CD4-positive, alpha-beta T cell treated with Interleukin-10 for 1 hour (primary cell): ENCODE measurements at places on chromosomes 2 and 18.

GRCh38 chr2:71070294-71071093 is 2.0 kb downstream of the NAGK start:
- peak; percentile 17 for DNase-seq

- peak; percentile 49 for DNase-seq
Observed at GRCh38 chr2:10331702-10332401, 29.1 kb downstream of the HPCAL1 start.

DNA sequence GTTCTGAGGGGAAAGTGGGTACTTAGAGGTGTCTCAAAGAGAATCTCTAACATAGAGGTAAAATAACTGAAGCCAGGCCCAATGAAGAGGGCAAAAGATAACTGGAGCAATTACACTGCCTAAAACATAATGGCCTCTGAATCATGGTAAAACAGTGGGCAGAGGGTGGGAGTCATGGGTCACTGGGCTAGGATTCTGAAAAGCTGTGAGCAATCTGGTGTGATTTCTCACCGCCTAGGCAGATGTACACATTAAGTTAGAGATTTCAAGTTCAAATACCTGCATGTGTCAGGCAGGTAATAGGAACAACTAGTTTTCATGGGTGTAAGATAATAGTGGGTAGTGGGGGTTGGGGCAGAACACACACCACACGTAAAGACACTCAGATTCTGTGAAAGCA is 45.6 kb downstream of the INSIG2 start:
- no peak for DNase-seq

- no peak for DNase-seq
Observed at GRCh38 chr18:29605365-29605764, 1428.4 kb upstream of the CDH2 start.

DNA sequence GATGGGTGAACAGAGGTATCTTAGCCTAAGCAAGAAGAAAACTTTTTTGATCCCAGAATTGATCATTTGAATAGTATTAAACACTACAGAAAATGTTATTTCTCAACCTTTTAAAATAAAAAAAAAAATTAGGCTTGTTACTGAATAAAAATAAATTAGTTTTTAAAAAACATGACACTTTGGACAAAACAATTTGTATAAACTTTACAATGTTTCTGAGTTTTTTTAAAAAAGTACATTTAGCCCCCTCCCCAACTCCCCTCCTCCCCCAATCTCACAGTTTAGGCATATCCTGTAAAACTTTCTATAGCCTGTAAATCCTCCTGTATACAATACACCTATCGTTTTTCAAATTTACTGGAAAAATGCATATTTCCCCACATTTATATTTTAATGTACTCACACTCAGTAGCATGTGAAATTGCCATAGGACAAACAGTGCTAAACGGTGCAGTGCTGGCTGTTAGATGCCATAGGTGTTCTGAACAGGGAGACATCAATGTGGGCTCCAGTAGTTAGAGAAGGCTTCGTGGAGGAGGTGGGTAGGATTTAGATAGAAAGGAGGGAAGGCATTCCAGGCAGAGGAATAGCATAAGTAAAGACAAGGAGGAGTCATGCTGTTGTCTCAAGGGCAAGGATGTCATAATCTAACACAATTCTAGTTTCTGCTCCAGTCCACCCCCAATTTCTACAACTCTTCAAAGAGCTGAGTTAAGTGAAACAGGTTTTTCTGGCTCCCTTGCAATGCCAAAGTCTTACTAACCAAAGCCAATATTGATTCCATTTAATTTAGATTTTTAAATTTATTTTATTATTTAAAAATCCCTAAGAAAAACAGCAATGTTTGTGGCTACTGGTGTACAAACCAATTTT is 50.9 kb downstream of the SP3 start:
- DNase-seq, result no peak

DNA sequence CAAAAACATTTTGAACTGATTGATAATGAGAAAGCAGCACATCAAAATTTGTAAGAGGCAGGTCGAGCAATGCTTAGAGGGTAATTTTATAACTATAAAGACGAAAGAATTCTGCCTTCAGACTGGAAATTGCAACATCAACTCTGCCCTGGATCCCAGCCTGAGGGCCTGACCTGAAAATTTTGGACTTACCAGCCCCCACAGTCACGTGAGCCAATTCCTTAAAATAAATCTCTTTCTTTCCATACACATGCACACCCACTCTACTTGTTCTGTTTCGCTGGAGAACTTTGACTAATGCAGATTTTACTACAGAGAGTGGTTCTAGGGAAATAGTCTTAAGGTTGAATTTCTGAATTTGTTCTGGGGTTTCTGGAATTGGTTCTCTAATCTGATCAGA is 14.6 kb upstream of the ACOXL start:
- DNase-seq, result no peak

- no peak for DNase-seq
Observed at GRCh38 chr2:9690252-9690651, 59.5 kb upstream of the YWHAQ start.

DNA sequence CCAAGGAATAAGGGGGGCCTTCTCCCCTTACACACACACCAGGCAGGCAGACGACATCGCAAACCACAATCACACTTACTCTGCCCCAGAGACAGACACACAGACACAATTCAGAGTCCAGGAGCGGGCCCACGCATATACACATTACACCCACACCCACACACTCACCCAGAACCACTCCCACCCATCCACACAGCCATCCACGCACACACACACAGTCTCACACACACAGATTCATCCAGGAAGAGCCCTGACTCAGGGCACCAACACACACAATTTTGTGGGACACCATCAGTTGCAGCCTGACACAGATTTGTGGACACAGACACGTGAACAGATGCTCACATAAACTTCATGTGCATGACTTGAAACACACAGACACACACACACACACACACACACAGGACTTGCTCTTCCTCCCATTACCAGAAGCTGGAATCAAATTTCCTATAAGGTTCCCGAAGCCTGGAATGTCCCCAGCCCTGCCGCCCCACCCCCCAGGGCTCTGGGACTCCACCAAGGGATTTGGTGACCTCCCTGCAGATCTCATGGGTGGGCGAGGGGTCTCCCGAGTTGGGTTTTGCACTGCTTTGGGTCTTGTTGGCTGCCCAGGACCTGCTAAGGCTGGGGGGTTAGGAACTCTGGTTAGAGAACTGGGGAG is 23.5 kb downstream of the TNS1 start:
- DNase-seq, result no peak

DNA sequence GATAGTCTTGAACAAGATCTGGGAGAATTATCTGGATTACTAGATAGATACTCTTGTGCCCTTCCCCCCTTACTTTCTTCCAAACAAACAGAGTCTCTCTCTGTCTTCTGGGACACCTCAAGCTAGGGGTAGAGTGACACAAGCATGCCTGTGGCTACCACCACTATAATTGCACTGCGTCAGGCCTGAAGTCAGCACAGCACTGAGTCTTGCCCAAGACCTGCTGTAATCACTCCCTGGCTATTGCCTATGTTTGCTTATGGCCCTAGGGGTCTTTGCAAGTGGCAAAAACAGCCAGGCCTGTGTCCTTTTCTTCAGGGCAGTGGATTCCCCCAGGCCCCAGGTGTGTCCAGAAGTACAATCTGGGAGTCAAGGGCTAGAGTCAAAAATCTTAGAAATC is 106.6 kb downstream of the SLC5A7 start:
- DNase-seq, result no peak

- DNase-seq, result no peak
Observed at GRCh38 chr2:98532756-98533155, 75.6 kb downstream of the COA5 start.

- DNase-seq, result peak; percentile 44
Observed at GRCh38 chr2:8677646-8678592, 3.9 kb upstream of the ID2 start.

- no peak for DNase-seq
Observed at GRCh38 chr18:48994044-48994651, 43.4 kb upstream of the SMAD7 start.

GRCh38 chr18:38198526-38198925 is 632.9 kb upstream of the CELF4 start:
- no peak for DNase-seq

DNA sequence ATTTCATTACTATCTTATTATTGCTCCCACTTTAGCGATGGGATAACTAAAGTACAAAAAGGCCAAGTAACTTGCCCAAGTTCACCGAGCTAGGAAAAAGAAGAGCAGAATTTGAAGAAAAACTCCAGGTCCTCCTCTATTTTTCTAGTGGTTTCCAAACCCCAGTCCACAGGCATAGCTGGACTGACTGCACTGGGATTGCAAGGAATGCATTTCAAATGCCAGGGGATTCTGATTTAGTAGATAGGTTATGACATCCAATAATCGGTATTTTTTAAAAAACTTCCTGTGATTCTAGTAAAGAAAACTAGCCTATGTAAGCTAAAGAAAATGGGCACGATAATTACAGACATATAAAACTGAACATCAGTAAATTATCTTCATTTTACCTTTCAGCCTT is 62.7 kb upstream of the GALNT5 start:
- no peak for DNase-seq

GRCh38 chr18:14999085-14999975 is 251.4 kb downstream of the ANKRD30B start:
- no peak for DNase-seq

DNA sequence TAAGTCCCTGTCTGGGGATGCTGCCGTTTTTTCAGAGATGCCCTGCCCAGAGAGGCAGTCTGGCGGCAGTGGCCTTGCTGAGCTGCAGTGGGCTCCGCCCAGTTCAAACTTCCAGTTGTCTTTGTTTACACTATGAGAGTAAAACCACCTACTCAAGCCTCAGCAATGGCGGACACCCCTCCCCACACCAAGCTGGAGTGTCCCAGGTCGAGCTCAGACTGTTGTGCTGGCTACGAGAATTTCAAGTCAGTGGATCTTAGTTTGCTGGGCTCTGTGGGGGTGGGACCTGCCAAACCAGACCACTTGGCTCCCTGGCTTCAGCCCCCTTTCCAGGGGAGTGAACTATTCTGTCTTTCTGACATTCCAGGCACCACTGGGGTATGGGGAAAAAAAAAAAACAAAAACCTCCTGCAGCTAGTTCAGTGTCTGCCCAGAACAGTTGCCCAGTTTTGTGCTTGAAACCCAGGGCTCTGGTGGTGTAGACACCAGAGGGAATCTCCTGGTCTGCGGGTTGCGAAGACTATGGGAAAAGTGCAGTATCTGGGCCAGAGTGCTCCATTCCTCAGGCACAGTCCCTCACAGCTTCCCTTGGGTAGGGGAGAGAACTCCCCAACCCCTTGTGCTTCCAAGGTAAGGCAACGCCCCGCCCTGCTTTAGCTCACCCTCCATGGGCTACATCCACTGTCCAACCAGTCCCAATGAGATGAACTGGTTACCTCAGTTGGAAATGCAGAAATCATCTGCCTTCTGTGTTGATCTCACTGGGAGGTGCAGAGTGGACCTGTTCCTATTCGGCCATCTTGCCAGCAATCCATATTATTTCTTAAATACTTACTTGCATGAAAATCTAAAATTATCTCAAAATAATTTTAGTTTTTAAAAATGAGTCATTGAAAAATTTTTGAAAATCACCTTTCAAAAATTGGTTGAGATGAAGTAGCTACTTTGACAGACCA is 338.0 kb downstream of the OSR1 start:
- DNase-seq, result no peak

DNA sequence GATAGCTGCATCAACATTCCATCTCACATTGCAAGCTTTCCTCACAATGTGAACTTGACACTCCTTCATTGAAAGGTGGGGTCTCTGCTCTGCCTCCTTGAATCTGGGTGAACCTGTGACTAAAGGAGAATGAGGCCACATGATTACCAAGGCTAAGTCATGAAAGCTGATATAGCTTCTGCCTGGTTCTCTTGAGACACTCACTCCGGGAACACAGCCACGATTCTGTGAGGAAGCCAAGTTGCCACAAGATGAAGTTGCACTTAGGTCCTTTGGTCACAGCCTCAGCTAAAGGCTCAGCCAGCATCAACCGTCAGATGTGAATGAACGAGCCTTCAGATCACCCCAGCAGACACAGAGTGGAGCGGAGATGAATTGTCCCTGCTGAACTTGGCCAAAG is 94.7 kb upstream of the FAM136A start:
- no peak for DNase-seq

DNA sequence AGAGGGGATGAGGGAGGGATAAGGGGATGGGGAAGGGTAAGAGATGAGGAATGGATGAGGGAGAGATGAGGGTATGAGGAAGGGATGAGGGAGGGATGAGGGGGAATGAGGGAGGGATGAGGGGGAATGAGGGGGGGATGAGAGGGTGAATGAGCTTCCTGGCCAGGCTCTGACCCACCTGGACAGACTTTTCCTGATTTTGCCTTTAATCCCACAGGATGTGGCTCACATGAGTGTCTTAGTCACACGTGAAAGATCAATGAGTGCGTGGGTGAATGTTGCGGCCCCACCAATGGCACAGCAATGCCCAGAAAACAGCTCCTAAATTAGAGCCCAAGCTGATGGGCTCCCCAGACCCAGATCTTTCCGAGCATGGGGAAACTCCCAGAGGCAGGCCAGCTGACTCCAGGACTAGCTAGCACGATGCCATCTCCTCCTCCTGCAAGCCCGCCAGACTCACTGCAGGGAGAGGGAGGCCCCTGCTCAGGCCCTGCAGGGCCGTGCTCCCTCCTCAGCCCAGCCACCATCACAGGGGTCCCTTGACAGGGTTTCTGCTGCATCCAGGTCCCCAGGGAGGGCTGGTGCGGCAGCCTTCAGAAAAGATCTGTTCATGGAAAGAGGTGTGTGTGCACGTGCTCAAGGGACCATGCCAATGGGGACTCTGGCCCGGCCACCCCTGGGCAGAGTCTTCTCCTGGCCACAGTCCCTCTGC is 41.4 kb downstream of the AQP12A start:
- no peak for DNase-seq

- DNase-seq, result no peak
Observed at GRCh38 chr18:59697236-59697932, at the start of gene CCBE1. TSS of gene CCBE1 (minus strand) at chr18:59697423.

- DNase-seq, result no peak
Observed at GRCh38 chr2:3839476-3839875, 136.1 kb downstream of the DCDC2C start.

DNA sequence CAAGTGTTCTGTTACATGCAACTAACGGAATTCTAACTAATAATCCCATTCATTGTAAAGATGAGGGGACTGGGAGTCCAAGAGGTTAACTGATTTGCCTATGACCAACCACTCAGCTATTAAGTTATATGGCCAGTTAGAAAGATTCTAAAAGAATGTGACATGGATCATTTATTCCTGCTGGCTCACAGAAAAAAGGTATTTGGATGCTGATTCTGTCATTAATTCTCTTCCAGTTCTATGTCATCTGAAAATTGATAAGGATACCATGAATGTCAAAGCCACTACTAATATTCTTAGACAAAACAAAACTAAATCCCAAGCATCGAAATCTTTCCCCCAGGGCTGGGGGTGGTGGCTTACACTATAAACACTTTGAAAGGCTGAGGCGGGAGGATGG is 41.2 kb upstream of the GORASP2 start:
- no peak for DNase-seq

- peak; percentile 78 for DNase-seq
Observed at GRCh38 chr2:24084386-24085199, at the start of gene TP53I3. TSS of gene TP53I3 (minus strand) at chr2:24084834. CDS start at chr2:24084326, 508 bp downstream.

GRCh38 chr2:217108086-217108485 is 248.2 kb upstream of the TNP1 start:
- DNase-seq, result no peak

GRCh38 chr18:35376393-35376741 is 770 bp downstream of the ZNF396 start:
- peak; percentile 28 for DNase-seq
